ENCODE measurements at places on chromosomes 12 and 14. TPM values are rescaled to one million over a fixed set of nuclear protein-coding genes. Genes with fewer than 3 reads are reported as not detected.

The BEGAIN gene
- under 0.01 TPM for total RNA-seq

DNA sequence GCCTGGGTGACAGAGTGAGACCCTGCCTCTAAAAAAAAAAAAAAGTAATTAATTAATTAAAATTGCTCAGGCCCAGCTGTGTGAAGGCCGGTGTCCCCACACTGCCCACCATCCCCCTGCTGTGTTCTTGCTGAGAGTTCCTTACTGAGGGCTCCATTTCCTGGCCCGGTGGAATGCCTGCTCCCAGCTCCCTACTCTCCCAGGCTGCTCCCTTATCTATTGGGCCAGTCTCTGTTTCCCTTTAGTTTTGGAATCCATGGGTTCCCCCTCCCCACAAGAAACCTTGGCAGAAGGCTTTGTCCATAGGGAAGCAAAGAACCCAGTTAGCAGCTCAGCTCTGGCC is 19.0 kb downstream of the MLXIP start:
- DNase-seq = no peak

The LLPH gene
- 1.9 TPM for total RNA-seq

- DNase-seq = no peak
These were observed 55.0 kb downstream of the TMX1 start for GRCh38 chr14:51294951-51295525.

GRCh38 chr12:642633-643474 is 20.4 kb downstream of the NINJ2 start:
- DNase-seq = no peak
